H4 (cell line): ENCODE measurements at places on chromosomes 7 and 10. TPM values are rescaled to one million over a fixed set of nuclear protein-coding genes. Genes with fewer than 3 reads are reported as not detected.

SEC61G gene
- total RNA-seq, result 1,536 and 1,603 TPM in 2 replicates

GIMAP7 gene
- total RNA-seq, result not detected in 2 replicates

PLEKHS1 gene
- 0.80 and 1.5 TPM in 2 replicates for total RNA-seq

PYROXD2 gene
- total RNA-seq, result 3.4 and 4.2 TPM in 2 replicates

PDE1C gene
- 1.9 and 2.4 TPM in 2 replicates for total RNA-seq

ZNF680 gene
- 15.2 and 18.0 TPM in 2 replicates for total RNA-seq

ZNF425 gene
- total RNA-seq, result 0.88 and 1.7 TPM in 2 replicates

LIPF gene
- total RNA-seq, result not detected in 2 replicates

TMEM225B gene
- 0.19 and 1.6 TPM in 2 replicates for total RNA-seq
